ENCODE measurements at places on chromosomes 1 and 21. TPM values are rescaled to one million over a fixed set of nuclear protein-coding genes. Genes with fewer than 3 reads are reported as not detected.

TLCD4 gene
- polyA plus RNA-seq = 7.1 TPM

DNA sequence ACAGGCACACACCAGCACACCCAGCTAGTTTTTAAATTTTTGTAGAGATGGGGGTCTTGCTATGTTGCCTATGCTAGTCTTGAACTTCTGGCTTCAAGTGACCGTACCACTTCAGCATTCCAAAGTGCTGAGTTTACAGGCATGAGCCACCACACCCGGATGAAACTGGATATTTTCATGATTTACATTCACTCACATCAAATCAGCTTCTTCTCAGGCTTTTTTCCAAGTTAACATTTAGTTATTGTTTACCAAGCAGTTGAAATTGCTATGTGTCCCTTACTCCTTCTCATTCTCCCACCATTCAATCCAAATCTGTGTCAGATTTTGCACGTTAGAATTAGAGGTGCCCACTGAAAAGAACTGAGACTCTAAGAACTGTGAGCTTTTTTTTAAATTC, 18.4 kb downstream of the RIT1 start:
- no peak for DNase-seq

- no peak for DNase-seq
These were observed 448.5 kb upstream of the B3GALT2 start for GRCh38 chr1:193634876-193635275.

DNA sequence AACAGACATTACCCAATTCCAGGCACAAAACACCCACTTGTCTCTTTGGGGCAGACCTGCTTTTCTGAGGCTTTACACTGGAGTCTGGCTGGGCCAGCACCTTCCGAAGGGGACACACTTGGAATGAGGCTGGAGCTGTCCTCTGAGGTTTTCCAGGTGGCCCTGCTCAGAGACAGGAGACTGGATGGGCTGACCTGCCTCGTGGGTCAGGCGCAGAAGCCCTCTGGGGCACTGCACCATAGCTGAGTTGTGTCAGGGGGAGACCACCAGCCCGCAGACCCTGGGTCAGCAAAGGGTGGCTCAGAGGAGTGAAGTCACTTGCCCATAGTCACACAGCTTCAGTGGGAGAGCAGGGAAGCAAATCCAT, 1.8 kb downstream of the SH2D5 start:
- DNase-seq = no peak

GRCh38 chr1:54681358-54681757, 34.3 kb upstream of the TTC4 start:
- peak; percentile 8 for DNase-seq

DNA sequence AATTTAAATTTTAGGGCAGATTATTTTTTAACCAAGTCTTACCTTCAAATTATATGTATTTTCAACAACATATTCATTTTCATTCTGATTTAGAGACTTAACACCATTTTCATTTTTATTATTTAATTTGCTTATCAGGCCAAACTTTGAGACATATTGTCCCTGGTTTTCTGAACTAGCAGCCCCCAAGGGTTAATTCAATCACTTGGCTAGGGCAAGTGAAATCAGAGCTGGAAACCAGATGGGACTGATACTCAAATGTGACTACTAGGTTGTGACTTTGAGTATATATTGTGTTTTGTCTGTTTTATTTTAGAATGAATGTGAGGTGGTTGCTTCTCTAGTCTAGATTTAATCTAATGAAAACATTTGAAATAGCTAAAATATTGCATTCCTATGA, 198.9 kb upstream of the PTGFR start:
- no peak for DNase-seq

DNA sequence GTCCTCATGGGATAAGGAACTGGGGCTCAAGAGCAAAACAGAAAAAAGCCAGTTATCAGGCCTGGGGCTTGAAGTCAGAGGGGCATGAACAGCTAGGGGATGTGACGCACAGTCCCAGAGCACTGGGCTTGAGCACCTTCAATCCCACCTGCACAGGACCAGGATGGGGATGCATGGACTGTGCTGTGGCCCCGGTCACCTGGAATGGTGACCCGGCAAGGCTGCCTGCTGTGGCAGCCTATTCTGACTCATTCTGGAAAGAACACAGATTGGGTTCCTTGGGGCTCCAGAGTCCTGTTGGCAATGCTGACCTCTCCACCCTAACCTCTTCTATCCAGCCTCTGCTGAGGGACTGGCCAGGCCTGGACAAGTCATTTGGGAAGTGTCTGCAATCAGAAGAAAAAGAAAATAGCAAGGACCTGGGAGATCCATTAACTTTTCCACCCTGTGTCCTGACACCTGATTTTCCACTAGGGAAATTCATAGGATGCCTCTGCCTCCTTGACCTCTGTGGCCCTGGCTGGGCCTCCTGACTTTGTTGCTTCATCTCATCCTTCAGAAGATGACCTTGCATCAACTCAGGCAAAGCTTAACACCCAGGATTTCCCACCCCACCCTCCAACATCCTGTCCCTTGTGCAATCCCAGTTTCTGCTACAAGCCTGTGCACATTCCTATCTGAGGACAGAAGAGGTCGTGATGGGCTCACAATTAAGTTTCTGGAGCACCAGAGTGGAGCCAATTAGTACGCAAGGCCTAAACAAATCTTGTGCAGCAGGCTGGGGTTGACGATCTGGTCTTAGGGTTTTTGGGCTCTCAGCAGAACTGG, 17.9 kb upstream of the FMOD start:
- DNase-seq = no peak

IPP gene
- polyA plus RNA-seq = 7.6 TPM

DNA sequence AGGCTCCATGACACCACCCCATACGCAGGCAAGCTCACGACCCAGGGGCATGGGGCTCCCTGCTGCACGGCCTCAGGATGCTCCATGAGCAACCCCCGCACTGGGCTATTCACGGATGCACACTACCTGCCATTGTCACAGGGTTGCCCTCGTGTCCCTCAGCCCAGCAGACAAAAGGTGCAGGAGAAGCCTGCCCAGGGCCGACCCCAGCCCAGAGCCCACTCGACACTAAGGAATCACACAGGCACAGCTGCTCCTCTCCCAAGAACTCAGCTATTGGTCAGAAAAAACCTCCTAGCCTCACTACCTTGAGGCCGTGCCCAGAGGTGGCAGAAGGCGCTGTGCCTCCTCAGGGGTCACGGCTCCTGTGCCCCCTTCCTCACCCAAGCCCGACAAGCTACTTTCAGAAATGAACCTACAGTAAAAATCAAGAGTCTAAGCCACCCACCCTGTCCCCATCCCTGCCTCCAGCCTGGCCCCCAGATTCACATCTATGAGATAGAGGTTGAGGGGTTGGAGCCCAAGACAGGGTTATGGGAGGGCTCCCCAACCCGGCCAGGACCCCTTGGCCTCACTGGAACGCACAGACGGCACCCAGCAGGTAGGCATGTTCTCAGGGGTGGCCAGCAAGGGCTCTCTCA, 6.4 kb upstream of the SPATC1L start:
- no peak for DNase-seq

- no peak for DNase-seq
These were observed 241.1 kb downstream of the NPHP4 start for GRCh38 chr1:5751163-5751540.

- DNase-seq = no peak
These were observed 91.5 kb upstream of the LBR start for GRCh38 chr1:225519166-225519863.

- no peak for DNase-seq
These were observed 181.4 kb upstream of the KIAA0040 start for GRCh38 chr1:175373786-175374623.

DNA sequence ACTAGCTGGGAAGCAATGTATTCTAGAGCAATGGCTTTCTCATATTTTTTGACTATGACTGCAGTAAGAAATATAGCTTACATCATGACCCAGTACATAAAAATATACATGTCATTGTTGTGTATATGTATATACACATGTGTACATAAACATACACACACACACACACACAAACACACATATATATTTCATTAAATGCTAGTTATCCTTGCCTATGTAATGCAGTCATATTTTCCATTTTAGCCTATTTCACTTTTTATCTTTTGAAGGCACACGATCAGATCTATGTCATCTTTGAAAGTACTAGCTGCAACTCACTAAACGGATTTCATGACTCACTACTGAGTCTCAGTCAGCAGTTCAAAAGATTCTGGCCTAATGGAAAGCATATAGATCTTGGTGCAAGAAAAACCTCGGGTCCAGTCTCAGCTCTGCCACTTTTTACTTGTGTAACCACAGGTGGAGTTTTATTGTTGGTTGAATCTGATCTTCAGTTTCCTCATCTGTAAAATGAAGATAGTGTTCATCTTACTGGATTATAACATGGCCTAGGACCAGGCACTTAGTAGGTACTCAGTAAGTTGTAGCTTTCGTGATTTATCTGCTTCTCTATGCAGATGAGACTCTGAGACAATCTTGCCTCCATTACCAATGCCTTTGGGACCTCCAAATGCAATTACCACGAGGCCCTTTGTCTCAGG, 325.6 kb downstream of the RRAGC start:
- DNase-seq = no peak

- DNase-seq = no peak
These were observed 323.6 kb downstream of the MRPL39 start for GRCh38 chr21:25283720-25284119.

DNA sequence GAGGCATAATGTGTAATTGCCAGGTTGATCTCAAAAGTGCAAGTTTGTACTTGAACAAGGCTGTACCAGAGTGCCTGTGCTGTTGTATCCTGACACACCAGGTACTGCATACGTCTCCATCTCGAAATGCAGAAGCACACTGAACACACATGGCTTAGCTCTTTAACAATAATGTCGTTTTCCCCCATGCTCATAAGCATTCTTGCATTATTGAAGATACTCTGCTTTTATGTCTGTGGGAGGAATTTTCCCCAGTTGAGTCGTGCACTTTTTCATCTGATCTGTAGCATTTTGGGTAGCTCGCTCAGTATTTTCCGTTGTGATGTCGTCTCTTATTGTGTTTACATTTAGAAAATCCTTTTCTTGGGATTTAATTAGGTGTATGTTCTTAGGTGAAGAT, 98.7 kb downstream of the PCBP3 start:
- DNase-seq = no peak
